ENCODE measurements at places on chromosomes 4 and X. TPM values are rescaled to one million over a fixed set of nuclear protein-coding genes. Genes with fewer than 3 reads are reported as not detected.

DNA sequence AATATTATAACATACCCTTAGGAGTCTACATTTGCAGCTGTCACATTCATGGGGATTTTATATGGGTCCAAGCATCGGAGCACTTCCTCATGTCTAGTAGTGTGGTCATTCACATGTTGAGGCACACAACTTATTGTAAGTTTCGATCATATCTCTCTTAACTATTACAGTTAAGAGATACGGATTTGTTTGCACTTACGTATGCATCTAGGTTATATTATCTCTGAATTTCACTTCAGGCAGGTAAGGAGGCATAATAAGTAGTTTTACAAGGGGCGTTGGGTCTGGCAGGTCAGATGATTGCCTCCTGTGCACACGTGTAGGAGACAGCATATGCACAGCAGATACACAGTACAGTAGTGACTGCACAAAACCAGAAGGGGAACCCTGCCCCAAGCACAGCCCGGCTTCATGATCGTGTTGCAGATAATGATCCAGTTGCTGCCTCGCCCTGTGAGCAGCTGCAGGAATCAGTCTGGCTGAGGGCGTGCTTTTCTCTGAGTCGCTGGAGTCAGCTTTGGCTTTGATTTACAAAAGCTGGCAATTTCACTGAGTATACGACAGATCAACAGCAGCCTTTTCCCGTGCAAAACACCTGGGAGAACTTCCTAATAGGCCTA, 302.9 kb upstream of the GATB start:
- DNase-seq = no peak

- DNase-seq = no peak
These were observed 91.4 kb downstream of the CLNK start for GRCh38 chr4:10593130-10593529.

GRCh38 chr4:117084866-117085701, at the start of gene TRAM1L1:
Gene TRAM1L1 (minus strand): TSS chr4:117085576. CDS start chr4:117085393, 183 bp downstream.
- DNase-seq = no peak

- no peak for DNase-seq
These were observed 22.0 kb upstream of the ZCCHC4 start for GRCh38 chr4:25290490-25291067.

DNA sequence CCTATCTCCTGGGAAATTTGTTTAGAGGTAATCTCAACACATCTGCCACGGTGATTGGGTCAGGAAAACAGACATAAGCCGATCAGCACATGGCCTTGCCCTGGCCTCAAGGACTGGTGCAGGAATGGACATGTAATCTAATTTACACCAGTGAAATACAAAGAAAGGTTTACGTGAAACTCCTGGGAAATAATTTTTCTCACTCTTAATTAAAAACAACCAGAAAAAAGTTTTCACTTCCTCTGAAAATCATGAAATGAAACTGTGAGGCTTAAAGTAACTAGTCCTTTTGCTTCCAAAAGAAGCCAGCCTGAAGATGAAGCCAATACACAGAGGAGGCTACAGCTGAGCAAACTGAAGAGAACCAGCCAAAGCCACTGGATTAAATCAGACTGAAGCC, 154.1 kb upstream of the FAM241A start:
- DNase-seq = no peak

- DNase-seq = no peak
These were observed 390.7 kb downstream of the GBA3 start for GRCh38 chr4:23083391-23083790.

The CXorf49 gene
- polyA plus RNA-seq = not detected

The IL2RG gene
- polyA plus RNA-seq = 810 TPM

- no peak for DNase-seq
These were observed 1.0 kb upstream of the PGRMC1 start for GRCh38 chrX:119235051-119235511.

DNA sequence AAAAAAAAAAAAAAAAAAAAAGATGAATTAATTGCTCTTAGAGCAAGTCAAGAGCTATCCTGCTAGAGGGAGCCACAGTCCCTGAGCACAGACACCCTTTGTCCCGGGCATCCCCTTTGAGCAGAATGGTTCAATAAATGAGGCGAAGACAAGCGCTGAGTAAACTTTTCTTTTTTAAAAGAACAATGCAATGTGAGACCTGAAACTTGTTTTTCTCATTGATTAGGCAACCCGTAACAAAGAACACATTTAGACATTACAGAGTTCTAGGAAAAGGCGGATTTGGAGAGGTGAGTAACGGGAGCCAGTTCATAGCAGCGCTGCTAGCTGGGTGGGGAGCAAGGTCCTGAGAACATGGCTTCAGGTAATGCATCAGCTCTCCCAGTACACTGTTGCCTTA, 46.1 kb downstream of the GRK4 start:
- DNase-seq = peak; percentile 5

The CDS1 gene
- polyA plus RNA-seq = not detected

The LIMCH1 gene
- not detected for polyA plus RNA-seq

The CAMK2D gene
- polyA plus RNA-seq = 82.7 TPM

The CT45A10 gene
- not detected for polyA plus RNA-seq

GRCh38 chr4:103050736-103051436, 25.7 kb downstream of the SLC9B2 start:
- DNase-seq = no peak

DNA sequence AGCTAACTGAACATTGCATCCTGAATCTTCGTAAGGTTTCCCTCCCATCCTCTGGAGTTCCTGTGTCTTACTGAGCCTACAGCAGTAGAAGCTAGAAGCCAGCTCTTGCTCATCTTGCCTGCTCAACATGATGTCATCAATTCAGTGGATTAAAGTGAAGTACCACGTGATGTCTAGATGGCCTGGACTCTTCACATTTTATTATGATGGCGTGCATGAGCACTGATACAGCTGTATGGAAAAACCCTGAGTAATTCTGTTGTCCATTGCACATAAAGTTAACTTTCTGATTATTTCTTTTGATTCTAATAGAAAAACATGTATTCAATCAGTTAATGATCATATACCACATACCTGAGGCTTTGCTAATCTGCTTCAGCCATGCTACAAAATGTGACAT, 2387.7 kb upstream of the TENM3 start:
- no peak for DNase-seq

The RHOXF1 gene
- not detected for polyA plus RNA-seq

DNA sequence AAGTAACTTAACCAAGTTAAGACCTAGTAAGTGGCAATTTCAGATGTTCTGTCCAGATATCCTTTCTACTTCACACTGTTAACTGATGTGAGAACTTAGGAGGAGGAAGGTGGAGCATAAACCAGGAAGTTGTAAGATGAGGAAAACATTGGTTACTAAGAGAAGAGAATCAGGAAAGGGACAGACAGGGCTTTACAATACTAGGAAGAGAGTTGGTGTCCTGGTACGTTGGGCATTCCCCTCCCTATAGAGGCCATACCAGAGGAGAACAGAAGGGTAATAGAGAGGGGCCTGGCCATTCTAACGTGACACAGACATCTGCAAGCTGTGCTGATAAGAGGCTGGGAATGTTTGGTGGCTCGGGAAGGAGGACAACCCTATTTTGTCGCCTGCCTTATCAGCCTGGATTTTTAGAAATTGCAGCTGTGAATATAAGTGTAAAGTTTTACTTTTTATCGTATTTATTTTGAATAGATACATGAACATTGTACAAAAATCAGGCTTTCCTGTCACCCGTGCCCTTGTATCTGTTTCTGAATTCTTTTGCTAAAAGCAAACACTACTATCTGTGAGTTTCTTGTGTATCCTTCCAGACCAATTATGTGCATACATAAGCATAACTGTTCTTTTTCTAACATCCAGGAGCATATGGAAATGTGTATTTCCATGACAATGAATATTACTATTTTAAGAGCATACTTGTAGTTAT, 53.5 kb upstream of the HPRT1 start:
- DNase-seq = no peak

GRCh38 chr4:109969087-109969486, 56.4 kb downstream of the EGF start:
- DNase-seq = no peak

The PALLD gene
- polyA plus RNA-seq = not detected

DNA sequence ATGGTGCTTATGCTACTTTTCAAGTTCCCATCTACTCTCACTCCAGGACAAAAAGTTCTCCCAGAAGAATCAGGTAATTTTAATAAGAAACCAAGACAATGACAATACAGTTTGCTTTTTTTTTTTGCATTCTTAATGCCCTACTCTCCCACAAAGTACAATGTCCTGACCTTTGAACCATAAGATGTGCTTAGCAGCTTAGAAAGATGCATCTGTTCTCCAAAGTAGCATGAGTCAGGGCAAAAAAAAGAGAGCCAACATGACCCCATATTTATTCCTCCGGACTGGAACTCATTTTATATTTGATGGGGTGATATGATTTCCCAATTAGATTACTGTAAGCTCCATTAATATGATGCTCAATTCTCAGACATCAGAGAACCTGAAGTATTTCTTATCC, 16.5 kb upstream of the PDCL2 start:
- no peak for DNase-seq

DNA sequence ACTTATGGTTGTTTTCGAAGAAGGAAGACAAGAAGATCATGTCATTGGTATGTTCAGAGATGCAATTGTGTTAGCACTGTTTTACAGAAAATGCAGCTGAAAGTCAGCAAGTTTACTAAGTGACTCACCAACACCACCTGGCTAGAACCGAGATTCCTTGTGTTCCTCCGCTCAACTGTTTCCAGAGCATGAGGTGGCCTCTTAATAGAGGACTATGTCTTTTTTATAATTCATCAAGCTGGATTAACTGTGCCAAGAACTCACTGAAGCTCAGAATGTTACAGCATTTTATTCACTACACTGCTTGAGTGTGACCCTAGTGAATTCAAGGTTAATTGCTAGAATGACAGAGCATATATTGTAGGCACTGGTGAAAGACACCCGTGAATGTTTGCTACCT, 1573.5 kb upstream of the TENM3 start:
- DNase-seq = no peak

DNA sequence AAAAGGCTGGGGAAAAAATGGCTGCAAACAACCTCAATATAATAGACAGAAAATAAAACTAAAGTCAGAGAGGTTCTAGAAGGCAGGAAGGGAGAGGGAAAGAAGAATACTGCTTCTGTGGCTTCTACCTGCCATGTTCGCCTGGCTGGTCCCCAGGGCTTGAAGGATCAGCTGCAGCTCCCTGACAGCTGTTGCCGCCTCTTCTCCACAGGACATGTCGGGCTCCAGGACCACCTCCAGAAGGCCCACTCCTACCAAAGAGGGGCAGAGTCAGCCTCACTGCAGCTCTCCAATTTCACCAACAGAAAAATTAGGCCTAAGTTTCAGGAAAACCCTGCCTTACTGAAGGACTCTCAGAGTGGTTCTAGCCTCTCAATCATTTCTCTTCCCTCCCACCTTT, 44.9 kb downstream of the GATB start:
- DNase-seq = no peak

DNA sequence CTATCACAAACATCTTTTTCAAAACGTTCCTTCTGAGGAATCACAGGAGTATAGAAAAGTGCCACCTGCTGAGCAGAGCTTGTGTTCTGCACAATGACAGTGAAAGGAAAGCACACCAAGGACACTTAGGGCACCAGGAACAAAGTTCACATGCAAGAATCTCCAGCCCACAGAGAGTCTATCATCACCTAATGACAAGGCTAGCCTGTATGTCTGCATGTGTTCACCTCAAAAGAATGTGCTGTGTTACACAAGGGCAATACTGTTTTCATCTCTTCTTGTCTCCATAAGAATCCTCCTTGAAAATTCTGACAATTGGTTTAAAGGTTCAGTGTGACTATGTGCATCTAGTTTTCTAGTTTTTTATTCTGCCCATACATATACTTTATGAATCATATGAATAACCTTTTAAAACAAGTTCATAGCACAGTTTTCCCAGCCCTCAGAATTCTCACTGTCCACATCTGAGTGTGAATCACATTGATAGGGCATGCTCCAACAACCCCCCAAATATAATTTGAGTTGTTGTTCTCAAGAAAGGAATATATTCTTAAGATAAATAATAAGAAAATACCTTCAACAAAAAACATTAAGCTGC, 118.0 kb downstream of the PWWP3B start:
- DNase-seq = no peak

- DNase-seq = no peak
These were observed 46.4 kb upstream of the FGG start for GRCh38 chr4:154658680-154659405.

The NUDT6 gene
- 0.94 TPM for polyA plus RNA-seq

DNA sequence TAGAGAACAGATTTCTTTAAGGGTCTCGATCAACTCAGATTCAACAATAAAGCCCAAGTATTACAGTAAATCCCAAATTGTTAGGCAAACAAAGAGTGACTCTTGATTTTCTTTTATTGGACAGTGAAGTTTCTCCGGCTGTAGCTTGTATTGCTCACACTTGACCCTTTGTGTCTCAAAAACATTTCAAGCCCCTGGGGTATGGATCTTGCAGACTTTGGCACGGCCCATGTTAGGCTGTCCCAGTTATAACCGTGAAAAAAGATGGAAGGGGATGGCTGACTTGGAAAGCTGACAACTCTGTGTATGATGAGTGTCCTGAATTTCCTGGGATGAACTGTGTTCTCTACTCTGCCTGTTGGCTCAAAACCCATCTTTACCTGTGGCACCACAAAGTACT, 356.1 kb downstream of the SLITRK2 start:
- no peak for DNase-seq

GRCh38 chr4:82230306-82230705, 143.5 kb downstream of the HNRNPD start:
- no peak for DNase-seq

DNA sequence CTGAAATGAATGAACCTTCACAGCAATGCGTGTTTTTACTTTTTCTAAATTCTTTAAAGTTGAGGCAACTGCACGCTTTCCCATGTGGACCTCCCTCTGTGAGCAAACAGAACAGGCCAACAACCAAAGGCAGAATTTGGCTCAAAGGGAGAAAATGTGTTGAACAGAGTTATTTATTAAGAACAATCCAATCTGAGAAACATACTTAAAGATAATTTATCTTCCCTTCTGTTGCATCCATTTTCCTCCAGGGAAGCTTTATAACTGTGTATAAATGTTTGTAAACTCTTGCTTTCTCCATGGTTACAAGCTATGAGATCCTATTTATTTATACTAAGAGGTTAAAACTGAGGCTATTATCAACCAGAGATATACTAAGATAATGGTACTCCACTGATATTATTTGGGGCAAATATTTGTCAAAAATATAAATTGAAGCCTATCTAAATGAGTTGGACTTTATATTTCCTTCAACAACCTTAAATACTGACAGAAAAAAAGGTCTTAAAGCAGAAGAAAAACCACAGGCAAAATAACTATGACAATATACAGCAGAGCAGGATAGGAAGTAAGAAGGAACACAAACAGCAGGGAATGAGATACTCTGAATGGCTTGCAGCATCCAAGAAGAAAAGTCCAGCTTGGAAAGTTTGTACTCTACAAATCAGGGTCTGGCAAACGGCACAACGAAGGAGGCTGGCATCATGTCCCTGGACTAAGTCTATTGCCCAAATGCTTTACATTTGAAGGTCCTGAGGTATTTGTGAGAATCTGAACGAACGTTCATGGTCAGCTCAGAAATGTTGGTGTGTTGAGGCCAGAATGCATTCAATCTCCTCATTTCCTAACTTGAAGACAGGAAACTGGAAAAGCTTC, 663.2 kb upstream of the INTU start:
- DNase-seq = no peak

The AMBN gene
- polyA plus RNA-seq = not detected

GRCh38 chr4:90495211-90495610, 368.0 kb downstream of the CCSER1 start:
- no peak for DNase-seq

The MID2 gene
- polyA plus RNA-seq = not detected

Measured in naive B cell (primary cell).